ENCODE measurements at places on chromosomes 11 and 22.

DNA sequence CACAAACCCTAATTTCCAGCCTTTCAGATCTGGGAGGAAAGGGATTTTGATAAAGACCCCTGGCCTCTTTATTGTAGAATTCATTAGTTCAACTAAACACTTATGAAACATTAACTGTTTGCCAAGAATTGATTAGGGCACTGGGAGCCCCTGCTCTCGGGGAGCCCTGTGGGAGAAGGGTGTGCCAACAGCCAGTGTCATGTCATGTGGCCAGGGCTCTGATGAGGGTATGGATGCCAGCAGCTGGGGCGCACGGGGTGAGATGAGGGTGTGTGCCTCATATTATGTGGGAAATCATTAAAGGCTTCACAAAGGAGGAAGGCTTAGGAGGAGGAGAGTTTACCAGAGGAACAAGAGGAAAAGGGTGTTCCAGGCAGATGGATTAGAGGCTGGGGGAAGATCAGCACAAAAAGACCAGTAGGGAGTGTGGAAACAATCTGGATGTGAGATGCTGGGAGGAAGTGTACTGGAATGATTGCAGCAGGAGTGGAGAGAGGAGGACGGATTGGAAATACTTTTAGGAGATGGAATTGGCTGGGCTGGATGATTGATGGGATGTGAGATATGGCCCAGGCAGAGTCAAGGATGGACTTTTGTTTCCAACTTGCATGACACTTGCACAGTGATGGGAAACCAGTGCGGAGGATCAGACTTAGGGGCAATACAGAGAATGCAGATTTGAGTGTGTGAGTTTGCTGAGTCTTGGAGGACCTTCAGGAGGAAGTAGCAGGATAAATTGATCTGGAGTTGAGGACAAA is 137.8 kb downstream of the CSNK2A3 start:
- DNase-seq = no peak

GRCh38 chr11:91698845-91699244 is 525.8 kb upstream of the FAT3 start:
- DNase-seq = no peak

GRCh38 chr22:31332010-31332409 is 14.1 kb downstream of the PATZ1 start:
- no peak for DNase-seq

GRCh38 chr11:95897731-95898130 is 26.2 kb downstream of the MTMR2 start:
- DNase-seq = no peak

DNA sequence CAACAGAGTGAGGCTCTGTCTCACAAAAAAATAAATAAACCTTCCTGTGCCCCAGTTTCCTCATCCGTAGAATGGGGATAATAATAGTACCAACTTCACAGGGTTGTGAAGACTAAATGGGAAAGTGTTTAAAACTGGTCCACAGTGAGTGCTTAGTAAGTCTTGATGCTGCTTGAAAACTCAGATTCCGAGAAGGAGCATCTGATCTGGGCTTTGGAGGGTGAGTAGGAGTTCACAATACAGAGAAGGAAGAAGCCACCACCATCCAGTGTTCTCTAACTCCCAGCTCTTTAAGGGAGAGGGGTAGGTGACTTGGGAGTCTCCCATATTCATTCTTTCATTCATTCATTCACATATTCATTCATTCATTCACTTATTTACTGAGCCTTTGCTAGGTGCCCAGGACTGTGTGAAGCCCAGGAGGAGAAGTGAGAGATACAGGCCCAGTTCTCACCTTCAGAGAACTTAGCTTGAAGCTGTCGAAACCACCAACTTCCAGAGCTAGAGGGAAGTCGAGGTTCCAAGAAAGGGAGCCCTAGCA is 17.7 kb downstream of the CYTH4 start:
- no peak for DNase-seq

DNA sequence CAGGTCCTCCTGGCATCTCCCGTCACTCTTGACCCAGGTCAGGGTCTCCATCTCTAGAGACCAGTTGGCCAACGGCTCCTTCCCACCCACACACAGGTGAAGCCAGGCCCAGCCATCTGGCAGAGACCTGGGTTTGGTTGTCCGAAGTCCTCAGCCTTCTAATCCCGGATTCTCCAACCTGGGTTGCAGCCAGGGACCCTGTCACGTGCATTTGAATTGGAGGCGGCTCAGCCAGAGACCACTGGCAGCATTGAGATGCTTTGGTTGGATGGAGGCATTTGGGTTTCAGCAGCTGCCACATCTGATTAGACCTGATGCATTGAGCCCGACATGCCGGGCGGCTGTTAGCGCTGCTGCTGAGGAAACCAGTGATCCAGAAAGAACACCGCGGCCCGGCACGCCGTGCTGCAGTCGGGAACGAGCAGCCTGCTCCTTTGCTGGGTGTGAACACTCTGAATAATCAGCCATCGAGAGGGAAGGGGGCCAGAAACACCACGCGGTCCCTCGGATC is 163.2 kb downstream of the BRD1 start:
- no peak for DNase-seq

- no peak for DNase-seq
Observed at GRCh38 chr11:112732031-112732430, 229.2 kb upstream of the NCAM1 start.

DNA sequence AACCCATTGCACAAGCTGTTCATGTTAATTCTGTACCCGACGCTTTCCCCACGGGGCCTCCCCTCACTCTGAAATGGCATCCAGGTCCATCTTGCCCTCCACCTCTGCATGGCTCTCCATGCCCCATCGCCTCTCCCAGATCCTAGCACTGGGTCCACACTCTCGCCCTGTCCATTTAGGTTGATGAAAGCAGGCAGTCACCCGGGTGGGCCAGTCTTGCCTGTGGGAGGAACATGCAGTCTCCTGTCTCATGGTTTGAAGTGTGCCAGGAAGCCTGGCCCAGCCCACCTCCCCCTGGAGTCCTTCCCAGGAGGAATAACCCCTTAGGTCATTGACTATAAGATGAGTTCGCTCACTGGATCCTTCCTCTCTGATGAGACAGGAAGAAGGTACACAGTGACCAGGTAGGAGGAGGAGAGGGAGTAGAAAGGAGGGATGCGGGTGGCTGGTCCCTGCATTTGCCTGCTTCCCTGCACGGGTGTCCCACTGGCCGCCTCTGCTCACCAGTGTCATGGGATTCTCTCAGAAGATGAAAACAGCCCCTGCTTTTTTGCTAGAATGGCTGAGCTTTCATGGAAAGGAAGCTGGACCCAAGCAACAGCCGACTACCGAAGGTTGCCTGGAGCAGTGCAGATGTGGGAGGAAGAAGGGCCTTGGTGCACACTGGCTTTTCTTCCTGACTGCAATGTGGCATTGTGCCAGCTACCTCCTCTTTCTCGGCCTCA is 6.8 kb downstream of the TMEM121B start:
- DNase-seq = no peak

GRCh38 chr22:23565915-23566704 is 14.0 kb downstream of the IGLL1 start:
- DNase-seq = peak; percentile 10

GRCh38 chr11:113161711-113162591 is 152.4 kb upstream of the TTC12 start:
- no peak for DNase-seq

- no peak for DNase-seq
Observed at GRCh38 chr11:20668844-20669819, at the start of gene NELL1. NELL1 (plus strand) TSS chr11:20669586.

GRCh38 chr11:123052901-123053721 is 8.8 kb downstream of the HSPA8 start:
- DNase-seq = no peak

- DNase-seq = no peak
Observed at GRCh38 chr22:23205339-23206049, 25.2 kb downstream of the BCR start.

- no peak for DNase-seq
Observed at GRCh38 chr11:108734956-108735559, 70.2 kb downstream of the DDX10 start.

GRCh38 chr22:49668402-49668801 is 159.3 kb downstream of the BRD1 start:
- DNase-seq = no peak

DNA sequence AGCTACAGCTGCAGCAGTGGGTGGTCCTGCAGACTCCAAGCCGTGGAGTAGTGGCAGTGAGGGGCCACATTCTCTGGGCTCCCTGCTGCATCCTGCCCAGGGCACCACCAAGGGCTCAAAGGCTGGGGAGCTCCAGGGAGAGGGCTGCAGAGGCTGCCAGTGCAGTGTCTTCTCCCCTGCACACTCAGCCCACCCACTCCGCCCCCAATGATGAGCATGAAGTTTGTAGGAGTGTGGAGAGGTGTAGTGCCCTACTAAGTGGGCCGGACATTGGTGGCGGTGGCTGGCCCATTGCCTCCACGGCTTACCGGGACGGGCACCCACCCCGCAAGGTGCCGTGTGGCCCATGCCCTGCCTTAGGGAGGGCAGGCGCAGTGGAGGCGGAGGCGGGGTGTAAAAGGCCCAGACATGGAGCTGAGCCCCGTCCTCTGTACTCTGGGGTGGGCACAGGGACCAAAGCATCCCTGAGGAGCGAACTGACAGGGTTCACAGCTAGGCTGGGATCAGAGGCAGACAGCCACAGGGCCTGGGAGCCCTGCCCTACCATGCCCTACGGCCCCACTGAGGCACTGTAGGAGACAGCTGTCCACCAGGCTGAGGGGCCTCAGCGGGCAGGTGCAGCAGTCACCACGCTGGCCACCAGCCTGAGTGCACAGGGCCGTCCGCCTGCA is 18.9 kb downstream of the ARVCF start:
- DNase-seq = no peak

DNA sequence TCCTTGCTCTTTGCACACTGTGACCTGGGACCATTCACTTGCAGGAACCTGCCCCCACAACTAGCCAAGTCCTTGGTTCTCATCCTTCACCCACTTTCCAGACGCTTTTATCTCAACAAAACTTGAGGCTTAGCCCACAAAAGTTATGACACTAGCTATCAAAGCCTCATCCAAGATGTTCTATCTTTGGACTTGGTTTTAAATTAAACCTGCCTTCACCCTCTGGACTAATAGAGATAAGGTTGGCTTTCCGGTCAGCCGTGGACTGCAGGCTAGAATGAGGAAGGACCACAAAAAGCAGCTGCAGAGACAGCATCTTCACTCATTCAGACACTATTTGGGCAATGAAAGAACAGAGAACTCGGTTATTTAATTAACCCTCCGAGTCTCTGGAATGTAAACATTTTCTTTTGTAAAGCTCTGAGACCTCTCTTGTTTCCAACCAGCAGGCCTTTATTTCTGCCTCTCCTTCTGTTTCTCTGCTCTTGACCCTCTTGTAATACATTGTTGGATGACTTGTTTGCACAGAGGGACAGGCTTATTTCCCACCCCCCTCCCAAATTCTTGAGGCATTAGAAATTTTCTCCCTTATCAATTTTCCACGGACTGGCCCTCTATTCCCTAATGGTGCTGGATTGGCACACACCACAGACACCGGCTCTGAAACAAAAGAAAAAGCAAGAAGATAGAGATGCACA is 41.4 kb downstream of the ARL14EP start:
- no peak for DNase-seq

- no peak for DNase-seq
Observed at GRCh38 chr11:60941371-60942119, 10.4 kb downstream of the SLC15A3 start.

GRCh38 chr22:25134028-25134427 is 65.6 kb upstream of the CRYBB3 start:
- DNase-seq = no peak

DNA sequence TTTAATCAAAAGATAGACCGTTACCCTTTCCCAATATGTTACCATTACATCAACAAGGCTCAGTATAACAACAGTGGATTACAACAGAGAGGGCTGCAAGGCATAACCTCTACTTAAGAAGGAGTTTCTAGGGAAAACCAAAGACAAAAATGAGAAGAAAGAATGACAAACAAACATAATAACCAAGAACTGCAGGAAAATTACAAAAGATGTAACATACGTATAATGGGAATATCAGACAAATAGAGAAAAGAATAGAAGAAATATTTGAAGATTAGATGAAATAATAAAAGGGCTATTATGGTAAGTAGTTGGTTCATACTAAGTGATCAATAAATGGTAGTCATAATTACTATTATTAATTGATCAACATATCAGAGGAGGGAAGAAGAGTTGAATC is 39.1 kb downstream of the SPON1 start:
- no peak for DNase-seq

DNA sequence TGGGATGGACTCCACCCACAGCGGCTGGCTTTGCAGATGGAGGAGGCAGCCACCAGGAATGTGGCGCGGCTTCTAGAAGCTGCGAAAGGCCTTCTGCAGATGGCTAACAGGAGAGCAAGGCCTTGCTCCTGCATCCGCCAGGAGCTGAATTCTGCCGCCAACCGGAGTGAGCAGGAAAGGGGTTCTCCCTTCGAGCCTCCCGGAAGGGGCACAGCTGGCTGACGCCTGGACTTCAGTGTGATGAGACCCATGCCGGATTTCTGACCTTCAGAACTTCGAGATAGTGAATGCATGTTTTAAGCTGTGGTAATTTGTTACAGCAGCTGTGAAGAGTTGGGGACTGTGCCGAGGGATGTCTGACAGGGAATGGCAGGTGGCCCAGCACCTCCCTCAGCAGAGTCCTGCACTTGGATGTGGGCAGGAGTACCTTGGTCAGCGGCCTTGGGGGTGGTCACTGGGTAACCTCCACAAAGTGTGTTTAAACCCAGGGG is 7.7 kb downstream of the TBC1D22A start:
- DNase-seq = no peak

- no peak for DNase-seq
Observed at GRCh38 chr11:7381937-7382336, 103.4 kb upstream of the OLFML1 start.

- no peak for DNase-seq
Observed at GRCh38 chr11:64369440-64370421, 10.8 kb downstream of the RPS6KA4 start.

- DNase-seq = no peak
Observed at GRCh38 chr11:41449483-41450050, 9.9 kb downstream of the LRRC4C start.

DNA sequence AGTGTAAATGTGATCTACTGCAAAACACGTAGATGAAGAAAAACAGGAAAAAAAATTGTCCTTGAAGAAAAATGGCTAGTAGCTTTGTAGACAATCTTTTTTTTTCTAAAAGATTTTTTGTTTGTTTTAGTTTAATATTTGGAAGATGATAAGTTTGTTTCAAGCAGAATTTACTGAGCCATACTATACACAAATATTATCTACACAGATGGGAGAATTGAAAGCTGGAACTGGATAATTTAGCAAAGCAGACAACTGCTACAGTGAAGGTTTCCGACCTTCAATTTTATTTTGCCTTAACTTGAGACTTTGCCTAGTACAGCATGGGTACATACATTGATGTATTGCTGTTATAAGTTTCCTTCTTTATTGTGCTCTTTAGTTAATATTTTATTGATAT is 313.0 kb upstream of the PDGFD start:
- DNase-seq = no peak

- DNase-seq = no peak
Observed at GRCh38 chr11:71179877-71180605, 72.3 kb downstream of the SHANK2 start.

GRCh38 chr11:125452125-125452470 is 44.0 kb downstream of the FEZ1 start:
- no peak for DNase-seq

DNA sequence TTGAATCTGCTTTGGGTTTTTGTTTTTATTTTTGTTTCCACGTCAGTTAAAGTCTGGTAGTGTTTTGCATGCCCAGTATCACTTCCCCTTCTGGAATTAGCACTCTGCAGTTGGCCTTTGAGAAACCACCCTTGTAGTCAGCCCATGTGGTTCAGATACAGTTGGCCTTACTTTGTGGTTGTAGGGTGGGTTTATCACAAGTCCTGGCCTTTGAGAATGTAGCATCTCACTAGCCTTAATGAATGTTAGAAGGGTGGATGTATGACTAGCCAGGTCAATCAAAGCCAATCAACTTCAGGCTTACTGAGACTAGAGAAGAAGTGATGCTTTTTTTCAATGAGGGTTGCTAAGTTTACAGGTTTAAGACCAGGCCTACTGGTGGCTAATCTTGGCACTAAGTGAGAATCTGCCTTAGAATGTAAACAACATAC is 19.8 kb downstream of the ARL14EP start:
- DNase-seq = no peak
